Uterus (tissue), 4 donors: ENCODE measurements at places on chromosomes 3 and 15.
A peak's percentile ranks its signal among the peaks of the same experiment; 100 is the strongest.

DNA sequence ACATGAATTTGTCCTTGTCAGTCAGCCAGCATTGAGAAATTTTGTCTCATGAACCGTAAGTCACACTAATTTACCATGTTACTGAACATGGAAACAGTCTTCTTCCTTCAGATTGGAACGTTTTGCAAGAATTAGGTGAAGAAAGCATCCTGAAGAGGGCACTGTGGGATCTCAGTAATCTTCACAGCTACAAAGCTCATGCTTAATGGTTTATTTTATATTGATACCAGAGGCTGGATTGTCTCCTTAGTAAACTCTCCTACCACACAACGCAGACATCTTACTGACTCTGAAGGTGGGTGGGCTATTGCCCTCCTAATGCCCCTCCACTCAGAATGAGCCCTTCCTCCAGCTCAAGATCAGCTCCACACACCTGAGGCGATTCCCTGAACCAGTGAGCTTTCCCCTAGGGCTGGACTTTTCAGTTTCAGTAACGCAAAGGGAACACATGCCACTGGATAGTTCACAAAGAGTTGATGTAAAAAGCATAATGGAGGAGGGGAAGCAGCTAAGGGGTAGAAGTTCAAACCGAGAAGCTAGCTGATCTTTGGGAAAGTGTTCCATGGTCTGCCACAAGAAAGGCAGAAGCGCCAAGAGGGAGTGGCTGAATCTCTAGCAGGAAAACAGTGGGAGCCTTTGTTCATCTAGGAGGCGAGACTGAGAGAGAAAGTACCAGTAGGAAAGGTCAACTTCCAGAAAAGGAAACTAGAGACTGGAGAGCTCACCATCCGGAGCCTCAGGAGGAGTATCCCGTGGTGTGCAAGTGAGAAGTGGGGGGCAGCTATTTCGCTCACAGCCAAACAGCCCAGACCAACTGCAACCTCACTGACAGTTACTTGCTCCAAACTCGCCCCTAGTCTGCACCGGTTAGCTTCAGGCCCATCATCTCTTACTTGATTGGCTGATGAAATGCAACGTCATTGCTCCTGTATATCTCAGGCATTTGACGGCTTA, at the start of gene SLC9C1:
TSS of gene SLC9C1 (minus strand) at position 849 of the 954 bp plus-strand sequence. CDS start 7,425 bp downstream, outside the sequence.
- peak; percentile 54 for DNase-seq

DNA sequence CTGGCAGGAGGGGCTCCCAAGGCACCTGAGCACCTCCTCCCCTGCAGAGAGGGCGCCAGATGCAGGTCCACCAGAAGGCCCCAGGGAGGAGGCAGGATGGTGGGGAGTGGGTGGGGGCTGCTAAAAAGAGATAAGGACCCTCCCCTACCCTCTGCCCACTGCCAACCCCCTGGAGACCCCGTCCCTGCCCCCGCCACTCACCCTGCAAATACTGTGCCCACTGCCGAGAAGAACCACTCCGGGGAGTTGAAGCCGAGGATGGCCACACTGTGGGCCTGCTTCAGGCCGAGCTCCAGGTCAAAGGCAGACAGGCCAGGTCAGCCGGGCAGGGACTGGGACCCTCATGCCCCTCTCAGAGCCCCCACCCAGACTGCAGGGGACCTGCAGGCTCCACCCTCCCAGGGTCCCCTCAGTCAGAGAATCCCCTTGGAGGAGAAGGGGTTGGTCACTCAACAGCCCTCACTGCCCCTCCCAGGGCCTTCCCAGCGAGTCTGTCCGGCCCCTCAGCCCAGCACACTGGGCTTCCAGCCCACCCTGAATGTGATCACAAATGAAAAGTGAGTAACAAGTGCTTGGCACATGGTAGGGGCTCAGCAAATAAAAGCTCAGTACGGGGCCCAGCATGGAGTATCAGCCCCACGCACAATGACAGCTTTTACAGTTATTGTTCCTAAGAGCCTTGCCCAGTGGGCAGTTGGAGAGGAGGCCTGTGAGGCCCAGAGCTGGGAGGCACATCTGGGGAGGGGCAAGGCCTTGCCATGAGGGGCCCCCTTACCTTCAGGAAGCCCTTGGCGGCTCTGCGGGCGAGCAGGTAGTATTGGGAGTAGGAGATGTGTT, 40.4 kb downstream of the ACSBG1 start:
- no peak for DNase-seq

DNA sequence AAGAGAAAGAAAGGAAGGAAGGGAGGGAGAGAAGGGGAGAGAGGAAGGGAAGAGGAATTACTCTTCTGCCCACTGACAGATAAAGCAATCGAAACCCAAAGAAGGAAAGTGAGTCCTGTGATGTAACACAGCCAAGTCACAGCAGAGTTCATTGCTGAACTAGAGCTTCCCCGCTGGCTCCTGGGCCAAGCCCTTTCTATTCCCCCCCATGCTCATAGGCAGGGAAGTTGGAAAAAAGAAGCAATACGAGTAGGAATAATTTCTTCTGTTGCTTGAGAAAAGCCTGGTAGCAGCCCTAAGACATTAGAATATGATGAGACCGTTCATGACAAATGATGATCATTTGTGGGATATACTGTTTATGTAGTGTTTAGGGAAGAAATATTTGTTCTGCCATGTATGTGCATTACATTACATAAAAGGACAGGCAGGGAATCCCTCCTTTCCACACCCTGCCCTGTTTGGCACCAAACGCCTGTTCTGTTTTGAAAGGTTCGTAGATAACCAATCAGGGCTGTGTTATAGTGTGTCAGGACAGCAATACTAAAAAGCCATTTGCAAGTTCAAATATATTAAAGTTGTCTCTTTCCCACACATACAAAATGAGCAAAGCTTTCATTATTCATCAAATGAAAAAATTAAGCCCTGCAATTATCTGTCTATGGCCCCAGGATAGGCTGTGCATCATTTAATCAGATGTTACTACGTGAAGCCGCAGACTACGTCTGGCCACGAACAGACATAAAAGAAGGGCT, 111.0 kb upstream of the TRPM1 start:
- no peak for DNase-seq

DNA sequence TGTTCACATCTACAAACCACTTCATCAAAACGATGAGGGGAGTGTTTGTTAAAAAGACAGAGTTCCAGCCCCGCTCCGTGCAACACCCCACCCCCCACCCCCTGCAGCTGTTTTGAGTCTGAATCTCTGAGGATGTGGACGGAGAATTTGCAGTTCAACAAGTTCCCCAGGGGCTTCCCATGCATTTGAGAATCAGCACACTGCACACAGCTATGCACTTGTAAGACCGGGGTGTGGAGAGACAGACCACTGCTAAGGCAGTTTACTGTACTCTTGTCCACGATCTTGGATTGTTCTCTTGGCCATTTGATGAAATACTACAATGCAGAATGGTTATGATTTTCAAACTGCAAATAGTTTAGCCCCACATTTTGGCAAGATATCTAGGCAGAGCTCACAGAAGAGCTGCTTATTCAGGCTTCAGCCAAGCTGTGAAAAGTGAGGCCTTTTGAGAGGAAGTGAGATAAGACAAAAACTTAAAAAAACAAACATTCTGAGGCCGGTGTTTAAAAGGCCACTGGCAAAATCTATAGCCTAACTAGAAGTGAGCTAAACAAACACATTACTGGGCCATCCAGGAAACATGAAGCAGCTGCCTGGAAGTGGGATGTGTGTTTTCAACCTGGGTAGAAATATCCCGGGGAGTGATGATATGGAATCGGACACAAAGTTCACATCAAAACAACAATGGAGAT, 308.2 kb upstream of the ADAMTS9 start:
- DNase-seq = no peak

- DNase-seq = no peak
Measured at GRCh38 chr15:78909791-78910228, 35.0 kb downstream of the CTSH start.

GRCh38 chr3:120780977-120781376, 38.4 kb downstream of the GTF2E1 start:
- DNase-seq = no peak

- no peak for DNase-seq
Measured at GRCh38 chr3:171895291-171895690, 52.1 kb downstream of the TMEM212 start.

GRCh38 chr3:127168271-127168670, 24.7 kb upstream of the PRR23E start:
- DNase-seq = no peak

GRCh38 chr15:31347067-31347975, 20.7 kb downstream of the KLF13 start:
- no peak for DNase-seq

GRCh38 chr3:41716471-41716870, 245.4 kb downstream of the ULK4 start:
- DNase-seq = no peak
